ENCODE measurements at places on chromosomes 3 and 15. TPM values are rescaled to one million over a fixed set of nuclear protein-coding genes. Genes with fewer than 3 reads are reported as not detected.

DNA sequence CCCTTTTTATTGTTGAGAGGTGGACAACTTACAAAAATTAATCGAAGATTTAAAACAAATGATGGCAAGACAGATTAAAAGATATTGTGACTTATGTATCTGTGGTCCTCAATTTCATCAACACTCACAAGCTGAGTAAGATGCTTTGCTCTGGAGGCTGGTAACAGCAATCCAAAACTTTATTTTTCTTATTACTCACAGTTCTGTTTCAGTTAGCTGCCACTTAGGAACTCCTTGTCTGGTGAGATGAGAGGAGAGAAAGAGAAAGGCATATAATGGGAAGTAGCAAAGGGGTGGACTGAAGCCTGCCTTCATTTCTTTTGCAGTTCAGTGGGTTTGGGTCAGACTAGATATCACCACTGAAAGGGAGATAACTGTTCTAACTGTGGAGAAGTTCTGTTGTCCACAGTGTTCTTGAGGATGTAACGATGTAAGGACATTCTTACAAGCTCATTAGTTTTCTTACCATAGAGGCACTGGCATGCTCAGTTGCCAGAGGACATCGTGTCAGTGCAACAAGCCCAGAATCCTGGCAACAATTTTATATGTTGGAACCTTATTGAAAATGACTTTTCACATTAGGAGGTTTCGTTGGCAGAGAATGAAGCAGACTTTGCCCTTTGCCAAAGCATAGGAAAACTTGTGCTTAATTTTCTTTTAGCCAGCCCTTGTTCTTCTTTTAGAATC lies 93.6 kb downstream of the PLCL2 start:
- ATAC-seq: peak; percentile 49

DNA sequence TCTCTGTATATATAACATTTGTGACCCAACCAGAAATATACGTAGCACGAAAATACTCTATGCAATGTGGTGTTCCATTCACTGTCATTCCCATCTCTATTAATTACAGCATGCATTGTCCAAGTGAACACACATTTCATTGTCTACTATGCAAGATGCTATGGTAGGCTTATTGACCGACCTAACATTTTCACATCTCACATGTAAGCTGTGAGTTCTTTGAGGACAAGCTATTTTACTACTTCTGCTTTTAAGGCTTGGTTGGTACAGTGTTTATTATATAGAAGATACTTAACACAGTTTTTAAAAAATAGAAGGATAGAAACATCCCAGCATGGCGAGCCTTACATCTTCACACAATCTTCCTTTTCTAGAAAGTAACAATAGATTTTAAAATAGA lies 164.4 kb downstream of the KLHL25 start:
- no peak for ATAC-seq

DNA sequence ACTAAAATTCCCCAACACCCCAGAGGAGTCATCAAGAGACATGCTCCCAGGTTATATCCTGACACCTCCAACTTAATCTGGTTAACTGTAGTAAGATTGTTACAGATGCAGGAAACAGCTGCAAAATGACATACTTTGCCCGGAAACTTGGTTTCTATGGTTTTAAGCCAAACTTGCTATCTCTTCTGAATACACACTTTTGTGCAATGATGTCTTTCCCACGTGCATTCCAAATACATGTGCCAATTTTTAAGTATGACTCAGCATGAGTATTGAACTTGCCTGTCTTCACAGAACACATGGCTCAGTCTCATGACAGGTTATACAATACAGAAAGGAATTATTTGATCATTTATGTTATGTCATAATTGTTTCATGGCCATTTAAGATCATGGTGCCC lies 207.0 kb upstream of the DCBLD2 start:
- no peak for ATAC-seq

- ATAC-seq: peak; percentile 96
Observed at GRCh38 chr15:34161329-34161963, 48.5 kb downstream of the KATNBL1 start.

- no peak for ATAC-seq
Observed at GRCh38 chr15:83733206-83733605, 79.3 kb downstream of the ADAMTSL3 start.

GRCh38 chr15:81304226-81304625 lies 19.7 kb downstream of the STARD5 start:
- ATAC-seq: no peak

DNA sequence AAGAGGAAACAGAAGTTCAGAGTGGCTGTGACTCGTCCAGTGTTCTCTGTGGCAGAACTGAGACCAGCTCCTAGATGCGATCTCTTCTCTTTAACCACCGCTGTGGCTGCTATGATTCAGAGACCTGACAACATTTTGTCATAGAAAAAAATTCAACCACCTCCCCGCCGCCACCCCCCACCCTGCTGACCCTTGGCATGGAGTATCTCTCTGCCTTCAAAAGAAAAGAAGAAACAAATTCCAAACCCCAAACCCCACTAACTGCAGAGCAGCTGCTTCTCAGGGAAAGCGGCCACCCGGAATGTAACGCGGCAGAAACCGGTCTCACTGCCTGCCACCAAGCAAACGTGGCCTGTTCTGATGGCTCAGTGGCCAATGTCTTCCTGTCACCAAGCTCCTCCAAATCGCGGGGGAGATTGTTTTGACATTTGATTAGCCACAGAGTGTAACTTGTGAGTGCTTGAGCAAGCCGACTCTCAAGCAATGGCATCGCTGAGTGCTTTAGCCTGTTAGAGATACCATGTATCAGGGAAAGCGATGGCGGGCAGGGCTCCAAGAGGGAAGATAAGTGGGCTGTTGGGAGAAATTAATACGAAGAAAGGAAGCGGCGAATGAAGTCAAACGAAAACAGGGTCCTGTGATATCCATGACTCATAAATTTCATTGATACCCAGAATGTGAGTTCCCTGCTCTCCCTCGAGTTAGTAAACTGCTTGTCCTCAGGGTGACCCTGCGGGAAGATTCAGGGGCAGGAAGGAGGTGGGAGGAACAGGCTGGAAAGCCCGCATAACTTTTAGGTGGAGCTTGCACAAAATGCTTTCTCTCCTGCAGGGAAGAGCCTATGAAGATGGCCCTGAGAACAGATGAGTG lies 44.8 kb upstream of the TLE3 start:
- ATAC-seq: peak; percentile 85

GRCh38 chr3:80559701-80560100 lies 791.9 kb upstream of the ROBO1 start:
- no peak for ATAC-seq

GRCh38 chr3:183018421-183019192 lies 38.3 kb upstream of the DCUN1D1 start:
- no peak for ATAC-seq

- no peak for ATAC-seq
Observed at GRCh38 chr3:49174397-49174985, 3.1 kb downstream of the KLHDC8B start.

DNA sequence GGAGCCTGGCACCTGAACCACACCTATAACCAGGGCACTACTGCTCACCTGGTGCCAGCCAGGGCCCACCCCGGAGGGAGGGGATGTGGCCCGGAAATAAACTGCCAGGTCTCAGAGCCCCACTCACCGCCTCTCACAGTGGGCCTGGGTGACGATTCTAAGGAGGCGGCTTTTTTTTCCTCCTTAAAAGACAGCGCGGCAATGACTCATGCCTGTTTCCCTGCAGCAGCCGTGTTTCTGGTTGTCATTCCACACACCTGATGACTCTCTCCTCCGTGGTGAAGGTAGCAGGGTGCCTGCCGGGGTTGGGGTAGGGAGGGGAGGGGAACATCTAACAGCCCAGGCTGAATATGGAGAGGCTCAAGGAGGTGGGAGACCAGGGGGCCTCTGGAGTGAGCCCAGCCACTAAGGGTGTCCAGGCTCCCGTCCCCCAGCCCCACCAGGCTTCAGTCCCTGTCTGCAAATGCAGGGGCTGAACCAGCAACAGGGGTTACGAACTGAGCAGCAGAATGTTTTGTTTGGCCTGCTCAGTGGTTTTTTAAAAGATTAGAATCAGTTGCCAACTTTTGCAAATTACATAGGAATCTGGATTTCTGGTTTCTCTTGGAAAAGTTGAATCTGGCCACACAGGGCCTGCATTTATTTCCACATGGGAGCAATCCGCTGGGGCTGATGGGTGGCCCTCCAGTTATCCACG lies 127.3 kb upstream of the LINGO1 start:
- no peak for ATAC-seq

GRCh38 chr3:122758877-122759560 lies 34.6 kb downstream of the HSPBAP1 start:
- no peak for ATAC-seq

DNA sequence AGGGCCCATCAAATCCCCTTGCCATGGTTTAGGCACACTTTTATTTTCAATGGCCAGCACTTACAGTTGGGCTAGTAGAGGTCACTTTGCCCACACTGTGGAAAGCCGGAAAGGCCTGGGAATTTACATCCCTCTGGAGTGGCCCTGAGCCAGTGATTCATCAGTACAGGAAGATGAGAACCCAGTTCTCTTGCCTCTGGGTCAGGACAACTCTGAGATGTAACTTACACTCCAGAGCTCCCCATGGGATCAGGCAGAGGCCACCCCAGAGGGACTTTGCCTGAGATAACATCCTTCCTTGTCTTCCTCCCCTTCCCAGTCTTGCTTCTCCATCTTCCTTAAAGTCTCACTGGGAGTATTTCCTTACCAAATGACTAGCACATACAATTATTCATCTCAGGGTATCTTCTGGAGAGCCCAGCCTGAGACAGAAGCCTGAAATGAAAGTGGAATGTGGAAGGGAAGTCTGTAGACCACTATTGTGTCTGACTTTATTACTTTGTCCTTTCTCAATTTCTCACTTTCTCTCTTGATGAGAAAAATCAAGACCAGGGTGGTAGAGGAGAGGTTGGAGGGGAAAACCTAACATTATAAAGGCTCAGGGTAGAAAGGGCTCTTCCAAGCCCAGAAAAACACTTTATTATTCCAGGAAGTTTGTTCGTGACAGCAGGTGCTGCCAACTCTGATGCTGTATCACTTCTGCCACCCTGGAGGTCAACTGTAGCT lies 220.8 kb downstream of the ZNF621 start:
- ATAC-seq: no peak

GRCh38 chr3:149442851-149443544 lies 31.5 kb upstream of the TM4SF4 start:
- ATAC-seq: no peak

DNA sequence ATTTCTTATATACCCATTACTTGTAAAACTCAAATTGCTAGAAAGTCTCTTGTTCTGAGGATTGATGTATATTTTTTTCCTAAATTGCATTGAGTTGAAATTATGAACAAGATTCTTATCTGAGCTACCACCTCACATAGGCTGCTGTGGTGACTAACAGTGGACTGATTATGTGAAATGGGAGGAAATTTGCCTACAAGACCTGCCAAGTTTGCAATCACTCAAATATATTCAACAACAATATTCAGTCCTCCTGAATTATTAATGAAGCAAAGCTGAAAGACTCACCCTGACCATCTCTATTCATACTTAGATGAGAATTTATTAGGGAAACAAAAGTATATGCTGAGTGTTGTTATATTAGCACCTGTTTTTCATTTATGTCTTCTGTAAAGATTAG lies 412.6 kb upstream of the SEMA6D start:
- no peak for ATAC-seq

Gene GOLGA6L4
- total RNA-seq: 1.7 TPM

Gene FAM81A
- total RNA-seq: not detected

Gene RYR3
- not detected for total RNA-seq

Gene TP63
- 0.98 TPM for total RNA-seq
